ENCODE measurements at places on chromosomes 11 and 22.

DNA sequence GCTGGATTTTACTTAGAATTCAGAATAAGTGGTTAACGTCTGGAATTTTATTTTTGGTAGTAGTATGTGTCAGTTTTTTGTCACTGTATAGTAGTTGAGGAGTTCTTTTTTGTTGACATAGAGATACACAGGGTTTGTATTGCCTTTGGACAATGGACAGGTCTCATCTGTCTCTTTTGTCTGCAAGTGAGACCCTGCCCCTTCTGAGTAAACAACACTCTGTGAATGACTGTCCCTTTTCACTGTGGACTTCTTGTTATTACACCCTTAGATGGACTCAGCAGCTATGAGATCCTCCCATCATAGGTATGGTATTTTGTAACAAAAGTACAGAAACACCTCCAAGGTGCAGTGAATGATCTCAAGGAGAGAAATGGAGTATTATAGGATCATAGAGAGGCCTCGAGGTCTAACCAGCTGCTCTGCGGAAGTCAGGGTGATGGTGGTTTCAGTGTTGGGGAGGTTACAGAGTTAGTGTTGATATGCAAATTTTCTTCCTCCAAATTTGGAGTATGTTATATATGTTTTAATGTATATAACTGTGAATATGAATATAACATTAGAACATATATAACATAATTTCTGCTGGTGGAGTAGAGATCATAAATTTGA lies 7.8 kb downstream of the PPP6R3 start:
- DNase-seq: no peak

DNA sequence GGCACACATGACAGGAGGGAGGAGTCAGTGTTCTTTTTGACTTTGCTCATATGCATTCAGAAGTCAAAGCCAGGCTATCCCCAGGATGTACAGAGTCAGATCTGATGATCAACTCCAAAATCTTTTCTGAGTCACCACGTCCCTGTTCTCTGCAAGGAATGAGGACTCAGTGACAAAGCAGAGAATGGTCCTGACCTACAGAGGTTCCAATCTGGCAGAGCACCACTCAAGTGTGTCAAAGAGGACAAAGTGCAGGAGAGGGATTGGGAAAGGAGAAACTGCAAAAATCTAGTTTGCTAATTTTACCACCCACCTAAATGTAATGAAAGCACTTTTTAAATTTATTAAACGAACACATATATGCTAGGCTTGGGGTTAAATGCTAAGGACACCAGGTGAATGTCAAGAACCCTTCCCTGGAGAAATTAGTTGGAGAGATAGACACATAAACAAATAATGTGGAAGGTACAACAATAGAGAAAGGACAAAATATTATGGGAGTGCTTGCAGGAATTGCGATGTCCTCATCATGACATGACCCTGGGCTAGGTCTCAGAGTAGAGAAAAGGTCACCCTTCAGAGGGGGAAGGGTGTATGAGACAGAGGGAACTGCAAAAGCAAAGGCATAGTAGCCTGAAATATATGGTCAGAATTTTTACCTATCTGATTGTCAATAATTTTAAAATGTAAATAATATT lies 56.3 kb downstream of the MTNR1B start:
- no peak for DNase-seq

DNA sequence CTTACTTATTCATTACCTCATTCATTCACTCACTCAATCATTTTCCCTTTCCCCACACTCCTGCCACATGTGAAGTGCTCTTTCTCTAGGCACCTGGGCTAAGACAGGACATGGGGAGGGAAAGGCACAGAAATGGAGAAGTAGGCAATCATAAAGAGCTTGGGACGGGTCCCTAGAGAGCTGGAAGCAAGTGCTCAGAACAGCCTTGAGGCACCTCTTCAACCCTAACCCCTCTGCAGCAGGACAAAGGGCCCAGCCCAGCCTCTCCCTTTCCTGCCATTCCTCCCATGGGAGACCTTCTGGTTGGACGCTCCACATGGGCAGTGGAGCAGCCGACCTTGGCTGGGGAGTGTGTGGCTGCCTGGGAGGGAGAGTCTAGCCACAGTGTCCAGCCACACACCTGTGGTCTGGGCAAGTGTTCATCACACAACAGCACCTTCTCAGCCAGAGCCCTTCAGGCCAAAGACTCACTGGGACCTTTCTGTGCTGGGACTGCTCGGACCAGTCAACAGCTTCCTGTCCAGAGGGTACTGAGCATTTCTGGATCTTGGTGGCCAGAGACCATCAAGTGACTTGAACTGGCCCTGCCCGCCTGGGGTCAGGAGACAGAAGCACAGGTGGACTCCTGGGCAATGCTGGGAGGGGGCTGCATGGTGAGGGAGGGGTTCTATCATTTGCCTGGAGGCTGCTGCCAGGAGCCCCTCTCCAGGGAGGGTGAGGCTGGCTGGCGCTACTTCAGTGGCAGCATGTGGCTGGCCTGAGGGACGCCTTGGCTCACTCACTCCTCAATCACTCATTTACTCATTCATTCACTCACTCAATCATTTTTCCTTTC lies 1.0 kb upstream of the MUC5AC start:
- DNase-seq: no peak

GRCh38 chr11:122791411-122791810 lies 46.9 kb upstream of the CRTAM start:
- no peak for DNase-seq

- no peak for DNase-seq
Observed at GRCh38 chr22:42548597-42549330, 5.0 kb upstream of the SERHL2 start.

GRCh38 chr11:116502641-116503061 lies 270.1 kb downstream of the BUD13 start:
- no peak for DNase-seq

GRCh38 chr11:115325523-115325922 lies 178.7 kb downstream of the CADM1 start:
- no peak for DNase-seq

- no peak for DNase-seq
Observed at GRCh38 chr22:29964776-29965175, 81.8 kb downstream of the MTMR3 start.

DNA sequence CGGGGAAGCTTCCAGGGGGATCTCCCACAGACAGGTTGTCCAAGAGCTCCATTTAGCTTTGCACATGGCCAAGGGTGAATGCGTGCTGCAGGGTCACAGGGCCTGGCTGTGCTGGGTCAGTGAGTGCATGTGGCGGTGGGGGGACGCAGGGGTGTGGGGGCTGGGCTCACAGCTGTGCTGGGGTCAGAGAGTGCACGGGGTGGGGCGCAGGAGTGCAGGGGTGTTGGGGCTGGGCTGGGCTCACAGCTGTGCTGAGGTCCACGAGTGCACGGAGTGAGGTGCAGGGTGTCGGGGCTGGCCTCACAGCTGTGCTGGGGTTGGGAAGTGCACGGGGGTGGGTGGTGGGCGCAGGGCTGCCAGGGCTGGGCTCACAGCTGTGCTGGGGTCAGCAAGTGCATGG lies 557.7 kb downstream of the BRD1 start:
- no peak for DNase-seq

All from iPS DF 19.7 (cell line).